CD14-positive monocyte (primary cell): ENCODE measurements at places on chromosomes 1 and 21.
A peak's percentile ranks its signal among the peaks of the same experiment; 100 is the strongest.

- DNase-seq: no peak
Observed at GRCh38 chr1:2840036-2840809, 38.7 kb upstream of the TTC34 start.

DNA sequence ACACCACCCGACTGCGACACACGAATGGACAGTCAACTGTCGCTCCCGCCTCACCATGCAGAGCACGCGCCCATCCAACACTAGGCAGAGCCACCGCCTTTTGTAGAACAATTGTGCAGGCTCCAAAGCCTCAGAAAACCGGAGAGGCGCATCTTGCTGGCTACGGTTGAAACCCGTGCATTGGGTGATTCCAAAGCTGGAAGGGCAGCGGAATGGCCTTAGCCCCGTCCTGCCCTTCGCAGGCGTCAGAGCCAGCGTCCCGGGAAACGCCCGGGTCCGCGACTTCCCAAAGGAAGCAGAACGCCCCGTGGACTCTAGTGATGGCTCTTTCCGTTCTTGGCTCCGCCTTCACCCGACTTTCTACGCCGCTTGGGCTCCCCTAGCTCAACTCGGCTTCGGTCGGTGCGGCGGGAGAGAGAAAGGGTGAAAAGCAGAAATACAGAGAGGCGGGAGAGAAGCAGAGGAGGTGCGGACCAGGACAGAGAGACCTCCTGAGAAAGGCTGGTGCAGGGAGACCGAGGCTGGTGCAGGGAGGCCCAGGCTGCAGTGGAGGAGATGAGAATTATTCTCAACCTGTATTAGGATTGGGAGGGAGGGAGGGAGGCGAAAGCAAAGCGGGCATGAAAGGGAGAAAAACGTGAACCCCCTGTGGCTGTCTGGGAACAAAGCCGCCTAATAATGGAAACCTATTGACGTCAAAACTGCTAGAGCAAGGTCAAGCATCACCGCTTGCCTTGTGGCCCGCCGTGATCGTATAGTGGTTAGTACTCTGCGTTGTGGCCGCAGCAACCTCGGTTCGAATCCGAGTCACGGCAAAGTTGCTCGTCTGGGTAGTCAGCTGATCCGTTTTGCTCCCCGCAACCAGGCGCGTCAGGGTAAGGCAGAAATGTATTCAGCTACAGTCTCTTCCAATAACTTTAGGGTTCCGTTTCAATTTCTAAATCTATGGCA lies 99.5 kb downstream of the PRKAB2 start:
- no peak for DNase-seq

- DNase-seq: no peak
Observed at GRCh38 chr1:1756661-1757421, 21.4 kb downstream of the NADK start.

- DNase-seq: no peak
Observed at GRCh38 chr1:117633423-117633822, 27.6 kb downstream of the TENT5C start.

DNA sequence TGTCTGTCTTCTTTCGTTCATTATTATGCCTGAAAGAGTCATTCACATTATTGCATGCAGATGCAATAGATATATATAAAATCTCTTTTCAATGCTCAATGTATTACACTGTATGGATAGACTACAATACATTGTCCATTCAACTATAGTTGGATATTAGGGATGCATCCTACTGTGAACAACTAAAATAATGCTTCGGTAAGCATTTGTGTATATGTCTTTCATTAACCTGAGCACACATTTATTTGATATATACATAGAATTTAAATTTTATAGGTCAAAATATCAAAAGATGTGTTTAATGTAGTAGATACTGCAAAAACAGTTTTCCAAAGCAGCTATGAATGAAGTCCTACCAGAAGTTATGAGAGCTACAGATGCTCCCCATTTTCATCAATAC lies 8.9 kb downstream of the PLD5 start:
- DNase-seq: no peak

GRCh38 chr1:218967836-218968235 lies 205.8 kb upstream of the LYPLAL1 start:
- DNase-seq: no peak

GRCh38 chr1:198701766-198702539 lies 63.1 kb downstream of the PTPRC start:
- no peak for DNase-seq

DNA sequence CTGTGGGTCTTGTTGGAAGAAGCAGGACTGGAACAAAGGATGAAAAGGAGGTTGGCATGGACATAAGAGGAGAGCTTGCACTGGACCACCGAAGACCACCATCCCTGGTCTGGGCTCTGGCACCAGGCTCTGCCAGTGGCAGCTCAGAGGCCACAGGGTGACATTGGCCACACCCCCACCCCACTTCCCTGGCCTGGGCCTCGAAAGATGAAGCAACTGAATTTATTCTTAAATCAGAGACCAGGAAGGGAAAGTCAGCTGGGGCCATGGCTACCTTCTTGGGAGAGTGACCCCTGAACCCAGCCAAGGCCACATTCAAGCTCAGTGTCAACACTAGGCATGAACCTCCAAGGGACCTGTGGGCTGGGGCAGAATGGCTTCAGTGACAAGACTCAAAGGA lies 4.0 kb downstream of the KLHDC7A start:
- no peak for DNase-seq

- DNase-seq: no peak
Observed at GRCh38 chr21:28671549-28672195, 321.0 kb downstream of the LTN1 start.

GRCh38 chr1:118338936-118339335 lies 153.9 kb upstream of the SPAG17 start:
- no peak for DNase-seq

- DNase-seq: peak; percentile 80
Observed at GRCh38 chr1:64917328-64917861, 49.0 kb downstream of the JAK1 start.

DNA sequence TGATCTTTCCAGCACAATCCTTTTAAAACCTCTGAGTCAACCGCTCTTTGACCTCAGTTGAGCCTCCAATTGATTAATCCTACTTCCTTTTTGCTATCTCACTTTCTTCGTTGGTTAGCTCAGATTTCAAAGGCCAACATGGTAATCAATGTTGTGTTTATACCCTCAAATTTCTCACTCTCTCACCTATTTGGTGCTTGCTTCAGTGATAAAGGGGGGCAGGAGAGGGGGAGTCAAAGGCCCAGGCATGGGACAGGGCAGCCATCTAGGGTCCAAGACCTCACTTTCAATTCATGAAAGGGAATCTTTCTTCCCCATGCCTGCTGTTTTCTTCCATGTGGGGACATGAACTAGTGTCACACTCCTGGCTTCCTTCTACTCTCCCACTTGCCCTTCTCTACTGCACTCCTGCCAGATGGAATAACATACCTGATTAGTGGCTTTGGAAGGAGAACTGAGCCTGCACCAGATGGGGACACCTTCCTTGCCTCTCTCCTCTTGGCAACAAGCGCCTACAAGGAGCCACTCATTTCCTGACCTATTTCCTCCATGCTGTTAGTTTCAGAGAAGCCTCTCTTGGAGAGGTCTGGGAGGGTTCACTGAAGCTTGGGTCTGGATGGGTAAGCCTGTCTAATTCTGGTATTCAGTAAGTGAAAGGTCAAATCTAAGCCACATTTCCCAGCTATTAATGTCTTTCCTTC lies 73.3 kb upstream of the ARHGAP29 start:
- DNase-seq: no peak

DNA sequence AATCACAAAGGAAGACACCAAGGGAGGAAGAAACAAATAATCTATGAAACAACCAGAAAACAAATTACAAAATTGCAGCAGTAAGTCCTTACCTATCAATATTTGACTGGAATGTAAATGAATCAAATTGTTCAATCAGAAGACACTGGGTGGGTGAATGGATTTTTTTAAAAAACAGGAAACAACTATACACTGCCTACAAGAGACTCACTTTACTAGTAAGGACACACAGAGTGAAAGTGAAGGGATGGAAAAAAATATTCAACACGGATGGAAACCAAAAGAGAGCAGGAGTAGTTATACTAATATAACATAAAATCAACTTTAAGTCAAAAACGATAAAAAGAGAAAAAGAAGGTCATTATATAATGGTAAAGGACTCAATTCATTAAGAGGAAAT lies 6.4 kb upstream of the PRSS38 start:
- DNase-seq: no peak

DNA sequence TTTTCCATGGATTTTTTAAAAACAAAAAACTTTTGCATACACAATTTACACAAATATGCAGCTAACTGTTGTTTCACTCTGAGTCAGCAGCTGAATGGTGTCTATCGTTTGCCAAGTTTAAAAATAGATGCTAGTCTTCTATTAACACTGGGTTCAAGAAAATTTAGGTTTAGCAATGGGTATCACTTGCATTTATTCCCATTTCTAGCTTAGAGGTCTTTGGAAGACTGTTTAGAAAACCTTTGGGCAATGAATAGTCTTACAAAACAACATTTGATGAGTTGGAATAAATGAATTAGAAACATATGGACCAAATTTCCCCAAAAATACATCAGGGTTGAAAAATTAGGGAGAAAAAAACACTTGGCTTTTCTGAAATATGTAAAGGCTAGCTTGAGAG lies 165.8 kb downstream of the LYPLAL1 start:
- DNase-seq: no peak

- no peak for DNase-seq
Observed at GRCh38 chr1:193437785-193438184, 251.4 kb upstream of the B3GALT2 start.

GRCh38 chr1:19737104-19737825 lies 62.5 kb downstream of the TMCO4 start:
- DNase-seq: no peak

GRCh38 chr1:173411835-173412742 lies 65.0 kb upstream of the PRDX6 start:
- peak; percentile 50 for DNase-seq

- DNase-seq: no peak
Observed at GRCh38 chr1:222286011-222286410, 261.9 kb downstream of the HHIPL2 start.

GRCh38 chr1:93021539-93022134 lies 57.4 kb upstream of the MTF2 start:
- peak; percentile 12 for DNase-seq

DNA sequence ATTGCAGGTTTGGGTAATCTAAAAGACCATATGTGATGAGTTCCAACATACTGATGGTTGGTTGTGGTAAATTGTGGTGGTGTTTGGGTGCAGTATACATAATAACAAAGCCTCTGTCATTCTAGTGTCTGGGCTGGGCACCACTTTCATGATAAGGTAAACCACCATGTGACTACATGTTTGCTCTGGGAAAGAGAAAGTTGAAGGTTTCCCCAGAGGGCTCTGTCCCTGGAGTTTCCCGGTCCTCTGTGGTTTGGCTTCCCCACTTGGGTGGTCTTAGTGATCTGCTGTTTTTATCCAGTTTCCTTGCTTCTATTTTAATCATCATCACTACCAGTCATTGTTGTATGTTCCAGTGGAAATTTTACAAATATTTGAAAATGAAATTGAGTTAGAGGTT lies 55.9 kb upstream of the TSPAN2 start:
- DNase-seq: no peak

GRCh38 chr1:113013823-113014222 lies 57.8 kb upstream of the SLC16A1 start:
- no peak for DNase-seq

GRCh38 chr1:152811050-152811449 lies 721 bp upstream of the LCE1B start:
- DNase-seq: no peak

GRCh38 chr21:28704746-28705145 lies 287.9 kb downstream of the LTN1 start:
- no peak for DNase-seq

GRCh38 chr1:65090406-65090805 lies 57.6 kb upstream of the AK4 start:
- no peak for DNase-seq

GRCh38 chr1:51498924-51499323 lies 20.1 kb downstream of the EPS15 start:
- no peak for DNase-seq

DNA sequence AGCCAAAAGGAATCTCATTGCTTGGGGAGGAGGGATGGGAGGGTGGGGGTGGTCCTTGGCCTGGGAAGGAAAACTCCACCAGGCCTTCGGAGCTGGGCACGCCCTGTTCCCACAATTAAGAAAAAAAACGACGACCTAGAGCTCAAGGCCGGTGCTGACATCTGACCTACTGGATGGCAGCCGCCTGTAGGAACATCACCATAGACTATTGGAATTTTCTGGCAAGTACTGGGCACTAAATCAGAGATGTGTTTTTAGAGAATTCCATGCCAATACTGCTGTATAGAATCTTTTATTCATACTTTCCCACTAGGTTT lies 729 bp downstream of the NADK start:
- no peak for DNase-seq

- DNase-seq: no peak
Observed at GRCh38 chr1:101748077-101748476, 248.6 kb downstream of the OLFM3 start.

GRCh38 chr1:228515200-228515834 lies 28.1 kb downstream of the RNF187 start:
- DNase-seq: peak; percentile 25

DNA sequence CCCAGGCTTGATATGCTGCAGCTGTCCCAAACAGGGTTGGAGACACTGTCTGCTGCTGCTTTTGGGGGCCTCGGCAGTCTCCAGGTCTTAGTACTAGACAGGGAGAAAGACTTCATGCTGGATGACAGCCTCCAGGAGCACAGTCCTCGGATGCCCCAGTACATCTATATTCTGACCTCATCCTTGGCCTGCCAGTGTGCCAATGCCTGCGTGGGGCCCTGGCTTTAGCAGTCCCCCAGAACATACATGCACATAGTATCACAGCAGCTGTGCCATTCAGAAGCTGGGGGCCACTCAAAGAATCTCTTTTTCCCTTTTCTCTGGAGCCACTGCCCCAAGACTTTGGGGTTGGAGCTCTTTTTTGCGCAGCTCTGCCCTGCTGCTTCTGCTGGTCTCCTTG lies 4.4 kb upstream of the ZSCAN20 start:
- DNase-seq: no peak

- no peak for DNase-seq
Observed at GRCh38 chr1:156226116-156226538, 13.3 kb downstream of the PMF1 start.

DNA sequence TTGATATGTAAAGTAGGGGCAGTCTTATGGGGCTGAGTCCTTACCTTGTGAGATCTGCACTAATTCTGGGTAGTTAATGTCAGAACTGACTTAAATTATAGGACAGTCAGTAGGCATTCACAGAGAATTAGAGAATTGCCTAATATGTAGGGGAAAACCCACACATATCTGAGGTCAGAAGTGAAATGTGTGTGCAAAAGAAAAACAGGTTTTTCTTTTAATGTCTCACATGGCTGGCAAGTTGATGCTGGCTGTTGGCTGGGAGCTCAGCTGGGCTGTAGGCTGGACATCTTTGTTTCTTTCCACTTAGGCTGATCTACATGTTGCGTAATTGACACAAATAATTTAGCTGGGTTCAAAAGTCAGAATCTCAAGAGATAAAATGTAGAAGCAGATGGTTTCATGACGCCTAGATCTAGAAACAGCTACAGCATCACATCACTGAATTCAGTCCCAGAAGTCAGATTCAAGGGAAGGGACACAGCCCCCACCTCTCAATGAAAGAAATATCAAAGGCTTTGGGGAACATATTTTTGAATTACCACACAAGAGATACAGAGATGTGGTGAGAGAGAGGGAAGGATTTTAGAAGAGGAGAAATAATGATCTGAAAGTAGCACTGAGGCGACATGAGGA lies 98.9 kb downstream of the TNFSF18 start:
- peak; percentile 12 for DNase-seq

GRCh38 chr1:150560011-150560438 lies 10.8 kb downstream of the ADAMTSL4 start:
- DNase-seq: peak; percentile 67

- DNase-seq: peak; percentile 91
Observed at GRCh38 chr21:15682977-15683376, 46.8 kb upstream of the USP25 start.

GRCh38 chr1:13730751-13731482 lies 30.9 kb downstream of the PRDM2 start:
- peak; percentile 61 for DNase-seq
